ENCODE measurements at places on chromosomes 16 and 17.

DNA sequence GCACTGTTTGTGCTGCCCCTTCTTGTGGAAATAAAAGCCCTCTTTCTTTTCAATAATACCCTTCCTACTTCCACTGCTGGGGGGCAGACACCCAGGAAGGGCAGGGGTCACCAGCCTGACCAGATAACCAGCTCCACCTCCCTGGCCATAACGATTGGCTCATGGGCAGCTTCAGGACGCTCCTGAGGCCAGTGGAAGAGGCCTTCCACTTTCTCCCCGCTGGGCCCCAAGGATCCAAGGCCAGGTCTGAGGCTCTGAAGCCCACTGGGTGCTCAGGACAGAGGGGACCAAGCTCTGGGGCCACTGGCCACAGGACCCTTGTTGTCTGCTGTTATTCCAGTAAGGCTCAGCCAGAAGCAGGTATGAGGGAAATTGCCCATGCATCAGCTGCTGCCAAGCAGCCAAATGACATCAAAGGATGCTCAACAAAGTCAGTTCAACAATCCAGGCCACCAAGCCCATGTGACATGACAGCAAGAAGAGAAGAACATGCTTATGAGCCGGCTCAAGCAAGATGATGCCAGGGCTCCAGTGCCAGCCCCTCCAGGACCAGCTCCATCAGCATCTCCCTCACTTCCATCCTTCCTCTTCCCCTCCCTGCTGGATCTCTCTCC lies 238.8 kb downstream of the ZNF423 start:
- DNase-seq: no peak

DNA sequence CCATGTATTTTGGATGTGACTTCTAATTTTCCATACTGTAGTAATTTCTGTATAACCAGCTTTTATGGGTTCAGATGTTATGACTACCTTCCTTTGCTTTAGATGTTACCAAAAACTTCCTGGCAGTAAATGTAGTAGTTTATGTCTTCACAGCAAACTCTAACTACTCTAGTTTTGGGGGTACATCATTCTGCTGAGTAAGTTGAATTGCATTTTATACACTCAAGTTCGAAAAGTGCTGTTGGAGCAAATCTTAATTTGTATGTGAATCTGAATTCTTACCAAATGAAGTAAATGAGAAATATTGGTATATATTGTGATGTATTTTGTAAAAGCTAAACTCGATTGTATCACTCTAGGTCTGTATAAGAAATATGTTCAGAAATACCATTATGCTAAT lies 728.3 kb upstream of the CDH8 start:
- no peak for DNase-seq

DNA sequence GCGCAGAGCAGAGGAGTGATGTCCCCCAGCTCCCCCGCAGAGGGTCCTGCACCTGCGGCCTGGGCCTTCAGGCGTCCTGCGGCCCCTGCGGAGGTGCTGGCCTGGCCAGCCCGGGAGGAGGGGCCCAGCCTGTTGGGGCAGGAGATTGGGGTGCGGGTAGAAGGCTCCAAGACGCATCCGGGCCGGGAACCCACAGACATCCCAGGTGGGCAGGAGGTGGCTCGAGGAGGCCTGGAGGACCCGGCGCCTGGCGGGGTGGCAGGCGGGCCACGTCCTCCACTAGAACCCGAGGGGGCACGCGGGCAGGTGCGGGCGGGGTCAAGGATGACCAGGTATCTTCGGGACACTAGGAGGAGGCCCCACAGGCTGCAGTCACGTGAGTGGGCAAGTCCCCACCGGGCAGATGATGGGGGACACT lies 647 bp upstream of the SECTM1 start:
- no peak for DNase-seq

DNA sequence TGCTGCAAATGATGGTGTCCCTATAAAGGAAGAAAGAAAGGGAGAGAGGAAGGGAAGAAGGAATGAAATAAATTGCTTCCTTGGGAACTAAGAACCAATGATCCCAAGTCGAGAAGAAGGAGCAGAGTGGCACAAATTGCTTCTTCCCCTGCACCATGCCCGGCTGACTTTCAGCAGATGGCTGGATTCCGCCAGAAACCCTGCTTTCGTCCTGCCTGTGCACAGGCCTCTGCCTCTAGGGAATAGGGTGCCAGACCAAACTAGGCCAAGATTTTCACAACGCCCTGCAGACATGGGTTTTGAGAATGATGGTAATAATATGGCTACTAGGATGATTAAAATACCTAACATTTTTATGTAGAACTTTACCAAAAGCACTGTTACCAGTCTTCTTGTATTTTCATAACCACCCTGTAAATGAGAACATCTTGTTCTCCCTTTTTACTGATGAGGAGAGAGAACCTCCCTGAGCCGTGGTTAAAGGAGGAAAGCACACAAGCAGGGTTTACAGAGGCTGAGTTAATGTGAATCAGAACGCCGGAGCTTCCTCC lies 122.1 kb upstream of the HSBP1 start:
- DNase-seq: no peak

- DNase-seq: no peak
Observed at GRCh38 chr17:38556239-38556638, 49.5 kb downstream of the SRCIN1 start.

DNA sequence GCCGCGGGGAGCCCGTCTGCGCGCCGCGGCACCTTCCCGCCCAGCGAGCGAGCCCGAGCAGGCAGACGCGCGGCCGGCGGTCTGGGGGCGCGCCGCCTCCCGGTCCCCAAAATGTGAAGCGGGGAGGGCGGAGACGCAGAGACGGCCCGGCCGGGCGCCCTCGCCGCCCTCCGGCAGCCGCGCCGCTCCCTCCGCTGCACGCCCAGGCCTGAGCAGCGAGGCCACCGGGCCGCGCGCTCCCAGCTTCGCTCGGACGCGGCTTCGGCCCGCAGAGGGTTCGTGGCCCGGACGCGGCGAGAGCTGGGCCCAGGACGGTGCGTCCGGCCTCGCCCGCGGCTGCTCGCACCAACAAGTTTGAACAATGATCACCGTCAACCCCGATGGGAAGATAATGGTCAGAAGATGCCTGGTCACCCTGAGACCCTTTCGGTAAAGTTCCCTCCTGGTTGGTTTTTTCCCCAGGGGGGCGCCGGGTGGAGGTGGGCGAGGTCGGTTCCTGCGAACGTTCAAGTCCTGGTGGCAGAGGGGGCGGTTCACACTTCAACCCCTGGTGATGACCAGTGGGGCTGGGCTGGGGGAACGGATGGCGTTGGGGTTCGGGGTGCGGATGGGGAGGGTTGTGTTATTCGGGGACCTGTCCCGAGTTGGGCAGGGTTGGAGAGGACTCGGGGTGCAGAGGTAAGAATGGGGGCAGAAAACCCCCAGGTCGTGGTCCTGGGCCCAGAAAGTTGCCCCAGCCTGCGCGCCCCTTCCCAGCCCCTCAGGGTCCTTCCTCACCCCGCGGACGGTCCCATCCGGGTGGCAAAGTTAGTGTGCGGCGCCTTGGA lies 678 bp downstream of the MGAT5B start:
- no peak for DNase-seq

GRCh38 chr17:17815436-17816200 lies 21.2 kb downstream of the SREBF1 start:
- no peak for DNase-seq
